ENCODE measurements at places on chromosomes 5 and 9. TPM values are rescaled to one million over a fixed set of nuclear protein-coding genes. Genes with fewer than 3 reads are reported as not detected.

Gene RETREG1
- 2.3 TPM for total RNA-seq

GRCh38 chr9:2559192-2560152 lies 62.1 kb upstream of the VLDLR start:
- peak; percentile 14 for DNase-seq

DNA sequence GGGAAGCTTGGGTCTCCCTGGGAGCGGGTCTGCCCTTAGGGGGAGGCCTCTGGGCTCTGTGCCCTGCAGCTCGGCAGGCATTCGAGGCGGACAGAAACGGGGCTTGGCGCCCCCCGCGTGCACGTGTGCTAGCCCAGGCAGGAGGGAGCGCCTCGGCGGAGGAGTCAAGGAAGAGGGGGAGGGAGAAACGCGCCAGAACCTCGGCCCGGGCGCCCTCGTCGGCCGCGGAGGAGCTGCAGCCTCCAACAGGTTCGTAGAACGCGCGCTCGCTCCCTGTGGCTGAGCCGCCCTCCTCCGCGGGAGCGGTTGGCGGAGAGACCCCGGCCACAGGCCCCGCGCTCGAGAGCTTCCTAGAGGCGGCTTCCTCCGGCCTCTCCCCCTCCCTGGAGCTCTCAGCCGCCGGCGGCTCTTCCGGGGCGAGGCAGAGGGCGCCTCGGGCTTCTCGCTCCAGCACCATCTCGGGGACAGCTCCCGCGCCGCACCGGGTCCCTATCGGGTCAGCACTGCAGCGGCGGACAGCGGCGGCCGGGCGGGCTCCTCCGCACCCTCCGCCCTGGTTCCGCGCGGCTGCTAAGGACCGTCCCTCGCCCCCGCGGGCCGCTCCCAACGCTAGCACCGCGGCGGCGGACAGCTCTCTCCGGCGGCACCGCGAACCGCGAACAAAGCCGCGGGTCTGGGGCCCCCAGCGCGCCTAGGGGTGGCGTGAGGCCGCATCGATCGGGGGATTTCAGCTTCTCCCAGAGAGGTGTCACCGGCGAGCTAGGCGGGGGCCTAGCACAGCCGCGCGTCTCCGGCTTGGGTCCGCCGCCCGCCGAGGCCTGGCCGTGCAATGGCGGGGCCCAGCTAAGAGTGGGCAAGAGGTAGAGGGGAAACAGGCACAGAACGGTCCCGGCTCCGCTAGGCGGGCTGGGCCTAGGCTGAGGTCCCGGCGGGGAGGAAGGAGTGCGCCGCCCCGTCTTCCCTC lies 74.6 kb upstream of the CPLX2 start:
- peak; percentile 96 for DNase-seq

Gene SHOC1
- total RNA-seq: not detected

DNA sequence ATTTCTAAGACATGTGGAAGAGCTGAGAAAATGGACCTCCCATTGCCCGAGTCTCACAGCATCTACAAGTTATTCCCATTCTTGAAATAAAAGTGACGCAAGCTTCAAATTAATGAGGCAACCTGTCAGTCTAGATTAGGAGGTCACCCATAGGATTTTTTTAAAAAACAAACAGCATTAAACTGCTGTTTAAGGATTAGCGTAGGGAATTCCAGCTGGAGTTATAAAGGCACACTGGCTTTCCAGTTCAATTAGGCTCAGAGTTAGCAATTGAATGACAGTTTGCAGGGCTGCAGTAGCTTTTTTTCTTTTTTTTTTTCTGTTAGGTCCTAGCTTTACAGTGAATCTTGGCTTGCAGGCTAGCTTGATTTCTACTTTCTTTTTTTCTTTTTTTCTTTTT lies 16.2 kb downstream of the PRKACG start:
- DNase-seq: no peak

Gene EGFL7
- total RNA-seq: 56.1 TPM

DNA sequence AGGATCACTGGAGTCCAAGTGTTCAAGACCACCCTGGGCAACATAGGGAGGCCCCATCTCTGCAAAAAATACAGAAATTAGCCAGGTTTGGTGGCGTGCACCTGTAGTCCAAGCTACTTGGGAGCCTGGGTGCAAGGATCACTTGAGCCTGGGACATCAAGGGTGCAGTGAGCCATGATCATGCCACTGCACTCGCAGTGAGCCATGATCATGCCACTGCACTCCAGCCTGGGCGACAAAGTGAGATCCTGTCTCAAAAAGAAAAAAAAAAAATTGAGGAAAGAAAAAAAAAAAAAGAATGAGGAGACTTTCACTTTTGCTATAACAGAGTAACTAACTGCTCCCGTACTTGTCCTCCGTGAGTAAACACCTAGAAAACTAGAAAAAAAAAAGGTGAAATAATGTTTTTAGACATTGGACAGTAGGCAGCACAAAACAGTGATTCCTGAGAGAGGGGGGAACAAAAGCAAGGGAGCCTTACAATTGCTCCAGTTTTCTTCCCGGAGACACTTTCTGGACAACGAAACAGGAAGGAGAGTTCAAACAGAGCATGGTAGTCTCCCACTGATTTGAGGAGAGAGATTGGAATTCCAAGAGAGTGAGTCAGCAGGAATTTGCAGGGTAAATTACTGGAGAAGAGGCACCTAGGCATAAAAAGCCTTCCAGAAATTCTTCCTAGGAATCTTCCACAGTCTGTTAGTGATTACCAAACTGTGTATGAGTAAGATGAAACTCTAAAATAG lies 6.9 kb upstream of the ZBTB5 start:
- DNase-seq: peak; percentile 95

DNA sequence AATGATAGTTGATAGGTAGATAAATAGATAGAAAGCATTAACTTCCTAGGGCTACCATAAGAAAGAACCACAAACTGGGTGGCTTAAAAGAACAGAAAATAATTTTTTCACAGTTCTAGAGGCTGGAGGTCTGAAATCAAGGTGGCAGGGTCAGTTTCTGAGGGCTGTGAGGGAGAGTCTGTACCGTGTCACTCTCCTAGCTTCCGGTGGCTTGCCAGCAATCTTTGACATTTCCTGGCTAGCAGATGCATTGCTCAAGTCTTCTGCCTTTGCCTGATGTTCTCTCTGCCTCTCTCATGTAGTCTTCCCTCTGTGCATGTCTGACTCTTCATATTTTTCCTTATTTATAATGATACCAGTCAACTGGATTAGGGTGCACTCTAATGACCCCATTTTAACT lies 1132.7 kb downstream of the CDH9 start:
- no peak for DNase-seq

Gene BARHL1
- total RNA-seq: not detected

Gene FOXD4L6
- total RNA-seq: 0.21 TPM

DNA sequence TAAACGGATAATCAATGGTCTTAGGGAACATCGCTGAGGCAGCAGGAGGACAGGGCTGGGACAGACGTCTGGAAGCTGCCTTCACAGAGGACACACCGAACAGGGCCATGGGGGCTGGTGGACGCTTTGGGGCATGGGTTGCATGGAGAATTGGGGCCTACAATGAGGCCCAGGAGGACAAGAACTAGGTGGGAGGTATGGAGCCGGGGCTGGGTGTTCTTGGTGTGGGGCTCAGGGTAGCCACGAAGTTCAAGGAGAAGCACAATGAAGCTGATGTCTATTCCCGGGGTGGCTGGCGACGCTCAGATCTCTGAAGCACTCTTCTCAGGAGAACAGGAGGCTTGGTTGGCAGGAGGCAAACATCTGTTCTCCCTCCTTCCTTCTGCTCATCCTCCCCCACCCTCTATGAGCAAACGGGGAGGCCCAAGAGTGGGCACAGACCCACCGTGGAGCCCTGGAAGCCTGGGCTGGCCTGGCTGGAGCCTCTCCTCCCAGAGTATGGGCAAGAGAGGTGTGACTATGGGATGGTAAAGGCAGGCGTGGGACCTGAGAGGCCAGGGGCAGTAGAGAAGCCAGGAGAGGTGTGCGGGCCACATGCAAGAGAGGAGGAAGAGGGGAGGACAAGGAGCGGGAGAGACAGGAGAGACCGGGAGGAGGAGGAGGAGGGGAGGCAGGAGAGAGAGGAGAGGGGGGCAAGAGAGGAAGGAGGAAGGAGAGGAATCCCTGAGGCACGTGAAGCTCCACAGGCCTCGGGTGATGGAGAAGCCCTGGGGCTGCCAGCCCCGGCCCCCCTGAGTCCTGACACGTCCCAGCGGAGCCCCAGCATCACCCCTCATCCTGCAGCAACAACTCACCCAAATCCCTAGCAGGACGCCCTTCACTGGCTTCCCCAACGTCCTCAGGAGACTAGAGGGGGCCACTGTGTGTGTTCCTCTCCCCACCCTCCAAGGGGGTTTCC lies 159.1 kb downstream of the OLFM1 start:
- DNase-seq: no peak

GRCh38 chr5:68432682-68433081 lies 217.1 kb downstream of the PIK3R1 start:
- no peak for DNase-seq

GRCh38 chr9:89519366-89519805 lies 21.5 kb upstream of the SEMA4D start:
- no peak for DNase-seq

GRCh38 chr9:97632248-97632984 lies 752 bp downstream of the TSTD2 start:
- DNase-seq: peak; percentile 82

- DNase-seq: no peak
Observed at GRCh38 chr9:3840311-3840710, 314.5 kb upstream of the RFX3 start.

Gene CD14
- total RNA-seq: not detected

DNA sequence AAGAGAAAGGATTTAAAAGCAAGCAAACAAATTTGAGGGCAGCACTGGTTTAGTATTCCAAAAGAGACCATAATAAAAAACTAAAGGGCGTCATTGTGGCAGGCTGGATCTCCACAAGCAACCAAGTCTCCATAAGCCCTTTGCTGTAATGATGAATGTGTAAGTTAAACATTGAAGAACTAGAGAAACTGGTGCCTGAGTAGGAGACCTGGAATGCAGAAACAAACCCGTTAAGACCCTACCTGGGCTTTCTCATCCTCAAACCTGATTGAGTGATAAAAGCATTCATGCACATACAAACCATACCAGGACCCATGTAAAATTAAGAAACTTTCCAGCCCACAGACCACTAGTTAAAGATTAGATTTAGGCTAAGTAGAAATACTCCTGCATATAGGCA lies 1.9 kb upstream of the SCGB3A2 start:
- DNase-seq: no peak

Gene NR5A1
- 0.21 TPM for total RNA-seq

Gene PCDHGC5
- total RNA-seq: 0.54 TPM

GRCh38 chr9:38269775-38270174 lies 122.7 kb upstream of the ALDH1B1 start:
- no peak for DNase-seq

Gene CRB2
- total RNA-seq: 9.8 TPM

- DNase-seq: no peak
Observed at GRCh38 chr5:7867260-7867659, 1.6 kb downstream of the FASTKD3 start.

- peak; percentile 65 for DNase-seq
Observed at GRCh38 chr5:97534166-97534565, 351.1 kb upstream of the RIOK2 start.

- DNase-seq: no peak
Observed at GRCh38 chr9:83240671-83241070, 177.7 kb upstream of the RASEF start.

Gene SCGB3A2
- 36.1 TPM for total RNA-seq

GRCh38 chr5:175743676-175744210 lies 85.9 kb downstream of the HRH2 start:
- DNase-seq: peak; percentile 77

GRCh38 chr5:32501071-32502002 lies 56.8 kb upstream of the ZFR start:
- peak; percentile 39 for DNase-seq

Gene STPG3
- not detected for total RNA-seq

DNA sequence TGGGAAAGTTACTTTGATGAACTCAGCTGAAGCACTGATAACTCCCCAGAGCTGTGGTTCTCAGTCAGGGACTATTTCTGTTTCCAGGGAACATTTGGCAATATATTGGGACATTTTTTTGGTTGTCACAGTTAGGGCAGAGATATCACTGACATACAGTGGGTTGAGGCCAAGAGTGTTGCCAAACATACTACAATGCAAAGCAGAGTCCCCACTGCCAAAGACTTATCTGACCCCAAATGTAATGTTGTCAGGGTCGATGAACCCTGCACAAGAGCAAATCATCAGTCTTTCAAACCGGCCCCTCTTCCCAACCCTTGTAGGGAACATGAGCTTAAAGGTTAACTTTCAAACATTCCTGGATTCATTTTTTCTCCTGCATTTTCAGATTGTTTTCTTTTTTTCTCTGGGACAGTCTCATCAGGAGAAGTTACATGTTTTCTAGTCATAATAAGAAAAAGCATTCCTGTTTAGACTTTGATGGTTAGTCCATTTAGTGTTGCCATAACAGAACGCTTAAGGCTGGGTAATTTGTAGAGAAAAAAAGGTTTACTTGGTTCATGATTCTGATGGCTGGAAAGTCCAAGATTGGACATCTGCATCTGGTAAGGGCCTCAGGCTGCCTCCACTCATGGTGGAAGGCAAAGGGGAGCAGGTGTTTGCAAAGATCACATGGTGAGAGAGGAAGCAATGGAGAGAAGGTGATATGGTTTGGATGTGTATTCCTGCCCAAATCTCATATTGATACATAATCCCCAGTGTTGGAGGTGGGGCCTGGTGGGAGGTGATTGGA lies 18.8 kb upstream of the SUB1 start:
- no peak for DNase-seq

DNA sequence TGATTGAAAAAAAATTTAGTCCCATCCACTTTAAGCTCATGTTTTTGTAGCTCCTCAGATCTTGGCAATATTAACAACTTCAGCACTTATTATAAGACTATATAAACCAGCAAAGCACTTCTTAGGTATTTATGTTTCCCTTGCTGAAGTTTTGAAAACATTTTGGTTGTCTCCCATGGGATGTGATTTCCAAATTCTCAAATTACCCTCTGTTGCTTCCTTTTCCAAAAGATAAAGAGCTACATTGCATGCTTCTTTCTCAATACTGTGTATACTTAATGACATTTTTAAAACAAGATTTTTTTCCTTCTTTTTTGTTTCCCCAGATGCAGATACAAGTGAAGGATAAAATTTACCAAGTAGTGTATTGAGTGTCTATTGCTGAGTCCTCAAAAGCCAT lies 567.1 kb downstream of the CSNK1G3 start:
- DNase-seq: no peak

DNA sequence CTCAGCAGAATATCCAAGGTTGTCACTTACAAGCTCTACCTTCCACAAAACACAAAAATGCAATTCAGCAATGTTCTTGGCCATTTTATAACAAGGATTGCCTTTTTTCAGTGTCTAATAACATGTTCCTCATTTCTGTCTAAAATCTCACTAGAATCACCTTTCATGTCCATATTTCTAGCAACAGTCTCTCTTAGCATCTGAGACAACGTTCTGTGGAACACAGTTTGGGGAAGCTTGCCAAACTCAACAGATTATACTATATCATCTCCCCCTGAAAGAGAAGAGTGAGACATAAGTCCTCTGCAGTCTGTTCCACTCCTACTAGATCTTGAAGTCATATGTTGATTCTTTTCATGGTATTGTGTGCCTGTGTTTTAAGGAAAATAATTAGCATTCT lies 70.7 kb downstream of the F2RL2 start:
- no peak for DNase-seq

GRCh38 chr9:134847752-134848432 lies 32.7 kb upstream of the FCN2 start:
- no peak for DNase-seq
